ENCODE measurements at places on chromosomes 13 and 19. TPM values are rescaled to one million over a fixed set of nuclear protein-coding genes. Genes with fewer than 3 reads are reported as not detected.

The KLF1 gene
- not detected for total RNA-seq

The ZNF534 gene
- not detected for total RNA-seq

The IL12RB1 gene
- total RNA-seq: 81.8 TPM

The URAD gene
- not detected for total RNA-seq

The ATP12A gene
- total RNA-seq: 0.27 TPM

The LYPD3 gene
- total RNA-seq: 0.73 TPM

The ATP4A gene
- total RNA-seq: not detected

The ZNF136 gene
- total RNA-seq: 17.4 TPM

GRCh38 chr13:27401210-27401609, 23.2 kb upstream of the GTF3A start:
- no peak for DNase-seq

GRCh38 chr19:13995017-13995728, 10.9 kb downstream of the RFX1 start:
- DNase-seq: no peak

DNA sequence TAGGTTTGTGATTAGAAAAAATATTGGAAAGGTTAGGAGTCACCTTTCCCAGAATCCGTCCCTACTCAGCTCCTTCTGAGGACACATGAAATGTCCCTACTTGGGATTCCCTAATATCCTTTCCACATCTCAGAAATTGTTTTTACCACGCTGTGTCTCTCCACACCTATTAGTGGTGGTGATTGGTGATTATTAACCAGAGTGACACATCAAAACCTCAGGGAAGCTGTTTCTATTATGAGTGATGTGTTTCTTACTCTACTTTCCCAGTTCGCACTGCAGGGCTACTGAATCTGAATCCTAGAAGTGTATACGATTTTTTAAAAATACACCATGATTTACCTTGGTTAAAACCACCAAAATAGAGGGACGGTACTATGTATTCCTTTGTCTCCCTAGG, 460.8 kb downstream of the TBC1D4 start:
- DNase-seq: no peak

- no peak for DNase-seq
Observed at GRCh38 chr13:98598043-98598442, 21.1 kb upstream of the STK24 start.

- DNase-seq: no peak
Observed at GRCh38 chr13:26412936-26413716, 144.4 kb upstream of the WASF3 start.

GRCh38 chr19:31402529-31403316, 53.5 kb upstream of the TSHZ3 start:
- no peak for DNase-seq

- DNase-seq: no peak
Observed at GRCh38 chr19:4389511-4390016, 10.8 kb downstream of the SH3GL1 start.

GRCh38 chr13:64397701-64398100, 2832.4 kb downstream of the PCDH9 start:
- no peak for DNase-seq

DNA sequence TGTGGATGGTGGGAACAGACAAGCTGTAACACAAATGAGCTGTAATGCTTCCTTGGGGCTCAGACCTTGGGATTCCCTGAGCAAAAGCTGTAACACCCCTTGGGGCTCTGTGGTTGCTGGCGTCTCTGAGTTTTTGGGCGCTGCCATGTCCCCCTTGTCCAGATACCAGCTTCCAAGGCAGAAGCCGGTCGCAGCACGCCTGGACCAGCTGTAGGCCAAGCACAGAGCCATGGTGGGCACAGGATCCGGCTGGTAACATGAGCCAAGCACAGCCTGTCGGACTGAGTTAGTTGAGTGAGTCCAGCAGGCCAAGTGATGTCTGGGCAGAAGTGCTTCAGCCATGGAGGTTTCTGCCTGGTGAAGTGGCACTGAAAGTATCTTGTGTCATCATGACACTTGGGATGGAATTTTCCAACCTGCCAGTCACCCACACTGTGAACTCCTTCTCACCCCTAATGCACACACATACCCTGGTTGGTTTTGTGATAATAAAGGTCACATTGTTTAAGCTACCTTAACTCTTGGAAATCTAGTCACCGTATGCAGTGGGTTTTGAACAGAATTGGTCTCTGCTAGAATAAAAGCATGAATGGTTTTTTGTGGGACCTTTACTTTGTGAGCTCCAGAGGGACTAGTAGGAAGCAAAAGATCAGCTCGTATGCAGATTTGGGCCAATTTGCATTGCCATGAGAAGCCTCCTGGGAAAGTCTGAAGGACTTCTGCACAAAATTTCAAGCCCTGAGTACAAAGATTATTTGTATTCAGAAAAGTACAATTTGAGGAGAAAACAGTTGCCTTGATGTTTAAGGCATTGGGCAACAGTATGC, 7.0 kb upstream of the ZNF17 start:
- no peak for DNase-seq

DNA sequence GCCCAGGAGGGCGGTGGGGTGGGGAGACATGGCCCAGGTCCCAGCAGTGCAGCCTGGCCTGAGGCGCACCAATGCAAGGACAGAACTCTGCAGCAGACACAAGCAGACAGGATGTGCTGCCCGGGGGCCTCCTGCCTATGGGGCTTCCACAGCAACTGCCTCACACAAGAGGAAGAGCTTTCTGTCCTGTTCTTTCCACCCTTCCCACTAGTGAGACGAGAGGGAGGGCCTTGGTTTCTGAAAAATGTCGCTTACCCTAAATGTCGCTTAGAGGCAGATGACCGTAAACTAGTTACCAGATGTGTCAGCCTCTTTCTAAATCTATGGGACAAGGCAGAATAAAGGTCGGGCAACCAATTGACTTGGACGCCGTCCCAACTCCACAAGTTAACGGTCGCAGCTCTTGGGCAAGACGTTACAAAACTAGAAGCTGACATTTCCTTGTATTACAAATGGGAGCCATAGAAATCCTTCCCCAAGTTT, at the start of gene LAIR1:
Gene LAIR1, minus strand, starts transcription at position 157 of the 483 bp plus-strand sequence. Its CDS starts 127 bp downstream, at position 30.
- peak; percentile 61 for DNase-seq

- DNase-seq: no peak
Observed at GRCh38 chr19:11410682-11411081, 8.4 kb downstream of the RGL3 start.

- no peak for DNase-seq
Observed at GRCh38 chr13:75347925-75348324, 134.0 kb downstream of the TBC1D4 start.
